ENCODE measurements at places on chromosomes 7 and 10. TPM values are rescaled to one million over a fixed set of nuclear protein-coding genes. Genes with fewer than 3 reads are reported as not detected.

Gene FKBP6
- not detected for total RNA-seq

DNA sequence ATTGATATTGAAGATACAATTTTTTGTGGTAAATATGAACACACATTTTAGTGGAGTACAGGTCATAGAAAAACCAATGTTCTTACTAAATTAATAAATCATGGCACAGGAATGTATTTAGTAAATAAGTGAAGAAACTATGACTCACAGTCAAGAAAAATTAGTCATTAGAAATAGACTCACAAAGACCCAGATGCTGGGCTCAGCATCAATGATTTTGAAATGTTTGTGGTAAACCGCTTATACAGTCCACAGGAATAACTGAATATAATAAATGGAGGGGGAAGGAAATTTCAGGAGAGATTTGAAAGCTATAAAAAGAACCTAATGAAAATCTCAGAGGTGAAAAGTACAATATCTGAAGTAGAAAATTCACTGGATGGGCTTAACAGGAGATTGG is 138.3 kb upstream of the ADCY1 start:
- DNase-seq, result no peak

Gene EN2
- not detected for total RNA-seq

- DNase-seq, result no peak
Observed at GRCh38 chr7:132392713-132393112, 183.6 kb downstream of the PLXNA4 start.

DNA sequence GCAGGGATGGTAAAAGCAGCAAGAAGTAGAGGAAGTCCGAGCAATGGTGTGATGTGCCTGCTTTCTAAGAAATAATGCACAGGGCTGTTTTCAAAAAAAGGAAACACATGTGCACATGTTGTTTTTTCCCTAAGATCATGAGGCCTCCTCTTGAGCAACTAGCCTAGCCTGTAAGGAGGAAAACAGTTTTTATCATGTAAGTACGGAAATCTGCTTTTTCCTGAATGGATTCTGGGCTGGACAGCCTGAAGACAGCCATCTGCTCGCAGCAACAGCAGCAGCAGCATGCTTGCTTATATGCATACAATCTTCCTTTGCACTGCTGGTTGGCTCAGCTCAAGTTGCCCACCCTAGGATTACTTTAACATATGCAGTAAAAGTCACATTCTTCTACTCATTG is 87.1 kb downstream of the HIBADH start:
- no peak for DNase-seq

DNA sequence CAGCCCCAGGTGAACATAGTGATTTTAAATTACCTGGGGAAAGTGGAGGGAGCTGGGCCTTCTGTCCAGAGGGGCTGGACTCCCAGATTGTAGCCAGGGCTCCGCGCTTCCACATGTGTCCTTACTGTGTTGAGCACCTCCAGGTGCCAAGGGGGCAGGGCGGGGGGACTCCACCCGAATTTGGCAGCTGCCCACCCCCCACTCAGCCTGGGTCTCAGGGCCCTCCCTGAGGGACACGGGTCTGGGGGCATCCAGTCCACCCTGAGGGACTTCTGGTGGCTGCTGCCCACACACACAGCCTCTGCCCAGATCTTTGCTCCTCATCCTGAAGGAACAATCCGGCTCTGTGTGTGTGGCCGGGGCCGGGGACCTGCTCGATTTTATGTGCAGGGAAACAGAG is 28.2 kb upstream of the ADGRA1 start:
- no peak for DNase-seq

Gene ZNF425
- total RNA-seq, result 1.1 TPM

DNA sequence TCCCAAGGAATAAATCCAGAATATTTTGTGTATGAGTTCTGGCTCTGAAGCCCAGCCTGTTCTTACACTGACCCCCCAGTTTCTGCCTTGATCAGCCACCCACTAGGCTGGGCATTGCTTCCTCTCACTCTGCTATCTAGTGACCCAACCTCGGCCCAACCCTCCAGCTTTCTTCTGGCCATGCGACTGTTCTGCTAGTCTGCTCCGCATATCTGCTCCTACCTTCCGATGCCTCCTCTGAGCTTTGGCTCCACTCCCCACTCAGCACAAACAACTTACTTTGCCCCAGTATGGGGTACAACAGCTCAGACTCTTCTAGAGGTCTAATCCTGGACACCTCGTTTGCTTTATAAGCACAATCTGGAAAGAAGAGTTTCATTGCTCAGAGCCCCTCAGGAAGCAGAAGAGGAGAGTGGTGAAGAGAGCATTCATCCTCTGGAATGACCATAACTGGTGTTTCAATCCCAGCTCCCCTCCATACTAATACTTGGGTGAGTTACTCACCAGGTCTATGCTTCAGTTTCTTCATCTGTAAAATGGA is 99.6 kb downstream of the NPSR1 start:
- no peak for DNase-seq

GRCh38 chr10:78033387-78033636 is 351 bp upstream of the RPS24 start:
- no peak for DNase-seq

DNA sequence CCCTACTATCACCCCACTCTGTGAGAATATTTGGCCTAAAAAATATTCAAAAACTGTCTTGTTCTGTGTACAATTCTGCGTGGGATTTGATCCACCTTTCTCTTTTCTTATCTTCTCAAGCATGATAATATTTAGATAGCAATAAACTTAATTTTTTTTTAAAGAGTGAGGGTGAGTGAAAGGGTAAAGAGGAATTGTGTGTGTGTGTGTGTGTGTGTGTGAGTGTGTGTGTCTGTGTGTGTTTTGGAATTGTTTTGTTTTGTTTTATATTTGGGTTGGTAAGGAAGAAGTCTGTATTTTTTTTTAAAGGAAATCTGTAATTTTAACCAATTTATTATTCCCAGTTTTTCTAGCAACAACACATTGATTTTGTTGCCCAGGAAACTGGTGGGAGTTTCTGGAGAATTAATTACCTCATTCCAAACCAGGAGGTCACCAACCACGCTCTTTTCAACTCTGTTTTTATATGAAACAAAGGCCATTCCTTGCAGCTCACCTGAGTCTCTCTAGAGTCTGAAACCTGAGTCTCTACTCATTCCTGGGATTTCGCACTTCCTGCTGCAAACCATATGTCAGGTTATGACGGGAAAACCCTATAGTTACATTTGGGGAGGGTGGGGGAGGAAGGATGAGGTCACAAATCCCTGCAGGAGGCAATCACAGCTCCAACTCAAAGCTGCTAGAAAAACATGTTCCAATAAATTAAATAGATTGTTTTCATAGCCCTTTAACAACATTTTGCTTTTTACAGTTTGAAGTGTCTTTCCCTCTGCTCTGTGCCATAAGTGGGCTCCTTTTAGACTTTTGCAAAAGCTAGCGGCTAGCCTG is 38.1 kb upstream of the XPNPEP1 start:
- no peak for DNase-seq
